ENCODE measurements at places on chromosomes 7 and 10.
A peak's percentile ranks its signal among the peaks of the same experiment; 100 is the strongest.

DNA sequence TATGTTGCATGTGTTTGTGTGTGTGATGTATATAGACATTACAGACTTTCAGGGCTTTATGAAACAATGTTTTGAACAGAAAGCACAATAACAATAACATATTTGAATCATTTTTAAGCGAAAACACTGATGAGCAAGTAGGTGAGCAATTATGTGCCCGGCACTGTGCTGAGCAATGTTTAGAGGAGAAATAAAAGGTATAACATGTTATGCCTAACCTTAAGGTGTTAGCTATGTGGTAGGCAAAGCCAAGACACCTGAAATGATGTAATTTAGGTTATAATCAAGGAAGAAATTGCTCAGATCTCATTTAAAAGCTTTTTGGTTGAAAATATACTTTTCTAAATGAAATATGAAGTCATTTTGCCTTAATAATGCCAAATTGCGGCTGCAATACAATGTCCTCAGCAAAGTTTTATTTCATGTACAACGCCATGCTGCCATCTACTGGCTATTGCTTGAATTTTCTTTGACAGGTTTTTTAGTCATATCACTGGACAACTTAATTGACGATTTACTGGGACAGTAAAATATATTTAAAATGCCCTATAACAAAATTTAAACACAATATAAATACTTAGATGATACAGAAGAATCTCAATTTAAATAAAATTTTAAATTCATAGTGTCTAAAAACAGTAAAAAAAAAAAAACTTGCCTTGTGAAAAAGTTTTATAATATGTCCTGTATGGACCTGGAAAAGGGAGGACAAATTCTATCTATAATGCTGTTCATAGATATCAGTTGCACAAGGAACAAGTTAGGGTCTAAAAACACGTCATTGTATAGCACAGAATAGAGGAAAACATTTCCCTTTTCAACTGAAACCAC is 131.1 kb upstream of the CDK1 start:
- DNase-seq, result peak; percentile 75

DNA sequence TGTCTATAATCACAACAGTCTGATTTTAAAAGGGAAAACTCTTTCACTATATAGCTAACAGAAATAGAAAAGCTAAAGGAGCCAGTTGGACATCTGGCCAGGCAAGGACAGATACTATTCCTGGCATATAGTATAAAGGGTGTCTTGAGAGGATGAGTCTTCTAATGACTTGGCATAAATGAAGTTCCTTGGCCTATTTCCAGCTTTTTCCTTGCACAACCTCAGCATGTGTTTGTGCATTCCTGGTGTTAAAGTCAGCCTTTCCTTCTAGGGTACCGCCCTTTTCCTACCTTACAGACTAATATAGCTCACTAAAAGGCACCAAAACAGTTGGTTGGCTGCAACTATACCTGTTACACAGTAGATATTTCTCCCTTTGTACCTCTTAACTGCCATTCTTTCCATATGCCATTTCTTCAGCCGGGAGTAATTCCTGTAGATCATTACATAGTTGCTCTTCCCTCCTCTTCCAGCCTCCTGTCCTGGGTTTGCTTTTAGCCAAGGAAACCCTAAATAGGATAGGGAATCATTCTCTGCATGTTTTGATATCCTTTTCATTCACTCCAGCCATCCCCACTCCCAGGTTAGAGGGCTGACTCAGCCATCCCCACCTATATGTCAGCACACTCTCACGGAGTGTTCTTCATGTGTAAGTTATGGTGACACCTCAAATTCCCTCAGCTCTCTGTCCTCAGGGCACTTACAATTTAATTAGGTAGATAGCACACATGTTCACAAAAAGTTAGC is 102.1 kb upstream of the MDFIC start:
- no peak for DNase-seq

DNA sequence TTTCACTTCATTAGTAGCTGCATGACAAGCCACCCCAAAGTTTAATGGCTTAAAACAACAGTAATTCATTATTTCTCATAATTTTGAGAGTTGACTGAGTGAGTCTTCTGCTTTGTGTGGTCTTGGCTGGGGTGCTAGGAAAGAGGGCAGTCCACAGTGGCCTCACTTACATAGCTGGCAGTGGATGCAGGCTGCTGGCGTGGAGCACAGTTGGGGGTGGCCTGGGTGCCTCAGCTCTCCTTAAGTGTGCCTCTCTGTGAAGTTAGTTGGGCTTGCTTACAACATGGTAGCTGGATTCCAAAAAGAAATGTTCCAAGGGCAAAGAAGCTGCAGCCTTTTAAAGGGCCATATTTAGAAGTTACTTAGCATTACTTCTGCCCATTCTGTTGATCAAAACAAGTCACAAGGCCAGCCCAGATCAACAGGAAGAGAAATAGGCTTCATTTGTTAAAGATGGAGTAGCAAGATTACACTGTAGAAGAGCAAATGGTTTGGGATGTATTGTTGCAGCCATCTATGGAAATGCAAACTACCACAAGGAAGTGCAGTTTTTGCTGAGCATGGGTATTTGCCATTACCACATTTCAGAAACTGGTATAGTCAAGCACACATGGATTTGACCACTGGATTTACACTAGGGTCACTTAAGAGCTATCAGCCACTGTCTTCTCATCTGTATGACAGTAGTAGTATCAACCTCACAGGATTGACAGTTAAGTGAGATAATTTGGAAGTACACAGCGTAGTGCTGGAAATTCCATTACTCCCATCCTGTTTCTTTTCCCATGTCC is 33.6 kb downstream of the ZEB1 start:
- peak; percentile 13 for DNase-seq

DNA sequence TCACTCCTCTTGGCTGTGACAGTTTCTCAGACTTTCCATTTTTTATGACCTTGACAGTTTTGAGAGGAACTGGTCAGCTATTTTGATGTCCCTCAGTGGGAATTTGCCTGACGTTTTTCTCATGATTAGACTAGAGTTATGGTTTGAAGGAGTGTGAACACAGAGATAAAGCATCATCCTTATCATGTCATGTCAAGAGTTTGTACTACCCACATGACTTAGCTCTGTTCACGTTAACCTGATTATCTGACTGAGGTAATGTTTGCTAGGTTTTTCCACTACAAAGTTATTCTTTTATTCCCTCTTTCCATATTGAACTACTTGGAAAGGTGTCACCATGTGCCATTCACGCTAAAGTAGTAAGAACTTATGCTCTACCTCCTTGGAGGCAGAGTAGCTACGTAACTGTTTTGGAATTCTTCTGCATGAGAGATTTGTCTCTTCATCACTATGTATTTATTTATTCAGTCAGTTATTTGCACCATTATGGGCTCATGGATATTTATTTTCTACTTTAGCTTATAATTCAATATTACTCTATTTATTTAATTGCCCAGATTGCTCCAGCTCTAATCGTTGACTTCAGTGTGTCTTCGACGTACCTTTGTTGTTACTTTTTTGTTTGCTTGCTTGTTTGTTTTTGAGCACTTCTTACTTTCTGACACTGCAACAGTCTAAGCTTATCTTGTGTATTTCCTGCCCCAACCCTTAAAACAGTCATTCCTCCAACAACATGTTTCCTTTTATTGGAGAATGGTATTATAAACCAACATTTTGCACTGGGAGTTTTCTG is 50.4 kb downstream of the CPED1 start:
- no peak for DNase-seq

GRCh38 chr7:46390042-46390441 is 469.0 kb upstream of the IGFBP3 start:
- no peak for DNase-seq

- DNase-seq, result no peak
These were observed 20.5 kb downstream of the NOM1 start for GRCh38 chr7:156969972-156970420.

DNA sequence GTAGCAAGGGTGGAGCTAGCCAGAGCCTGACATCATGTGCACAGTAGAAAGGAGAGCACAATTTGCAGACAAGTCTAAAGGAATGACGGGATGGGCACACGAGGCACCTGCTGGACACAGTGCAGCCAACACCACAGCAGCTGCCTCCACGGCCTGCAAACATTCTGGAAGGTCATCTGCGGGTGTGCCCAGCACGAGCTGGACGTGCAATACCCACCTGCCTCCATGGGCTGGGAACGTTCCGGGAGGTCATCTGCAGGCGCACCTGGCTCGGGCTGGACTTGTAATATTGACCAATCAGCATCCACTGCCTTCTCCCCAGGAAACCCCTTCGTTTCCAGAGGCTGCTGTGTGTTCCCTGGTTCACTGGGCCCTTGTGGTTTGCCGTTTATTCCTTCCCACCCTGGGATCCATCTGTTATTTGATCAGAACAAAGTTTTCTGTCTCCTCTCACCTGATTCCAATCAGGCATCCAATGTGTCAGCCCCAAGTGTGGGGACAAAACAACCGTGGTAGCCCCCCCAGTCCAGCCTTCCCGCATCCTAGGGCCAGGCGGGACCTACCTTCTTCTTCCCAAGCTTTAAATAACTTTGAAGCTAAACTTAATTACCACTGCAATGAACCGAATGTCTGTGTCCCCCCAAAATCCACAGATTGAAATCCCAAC is 243.4 kb upstream of the PPP2R2D start:
- DNase-seq, result no peak

DNA sequence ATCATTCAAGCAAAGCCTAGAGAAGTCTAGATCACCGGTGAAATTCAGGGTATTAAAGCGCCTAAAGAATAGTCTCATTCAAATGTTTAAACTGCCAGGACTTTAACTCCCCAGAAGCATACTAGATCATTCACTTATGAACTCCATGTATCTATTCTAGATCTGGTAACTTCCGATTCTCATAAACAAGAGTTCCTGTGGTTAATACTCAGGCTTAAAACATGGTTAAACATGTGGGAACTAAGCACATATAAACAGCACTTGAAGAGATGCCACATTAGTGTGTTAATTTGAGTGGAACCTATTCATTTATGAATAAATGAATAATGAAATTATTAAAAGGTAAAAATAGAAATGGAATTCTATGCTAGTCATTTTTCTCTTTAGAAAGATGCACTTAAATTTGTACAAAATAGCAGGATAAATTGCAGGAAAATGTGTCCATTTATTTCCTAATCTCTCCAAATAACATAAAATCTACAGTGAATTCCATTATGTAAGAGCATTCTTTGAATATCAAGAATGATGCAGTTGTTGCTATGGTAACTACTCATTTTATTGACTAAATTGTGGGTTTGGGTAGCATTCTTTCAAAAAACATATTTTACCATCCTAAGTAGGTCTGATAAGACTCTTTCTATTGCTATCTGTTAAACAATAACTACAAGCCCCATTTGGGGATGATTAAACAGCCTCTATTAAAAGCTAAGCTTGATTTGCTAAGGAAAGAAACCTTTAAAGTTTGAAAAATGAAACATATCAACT is 147.6 kb upstream of the TMEM168 start:
- no peak for DNase-seq

DNA sequence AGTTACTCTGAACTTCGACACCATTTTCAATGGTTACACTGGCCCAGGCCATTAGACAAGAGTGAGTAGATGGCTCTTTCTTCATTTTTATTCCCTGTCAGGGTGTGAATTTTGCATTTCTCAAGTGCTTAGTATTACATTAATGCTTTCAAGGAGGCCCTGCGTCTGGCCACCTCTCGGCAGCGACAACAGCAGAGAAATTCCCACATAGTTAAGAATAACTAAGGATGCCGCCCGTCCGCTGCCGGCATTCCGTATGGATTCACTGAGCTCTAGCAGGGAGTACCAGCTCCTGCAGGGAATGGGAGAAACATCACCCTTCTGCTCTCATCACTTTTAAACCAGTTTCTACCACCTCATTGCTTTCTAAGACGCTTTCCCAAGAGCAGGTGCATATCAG is 153.6 kb downstream of the TCERG1L start:
- no peak for DNase-seq

DNA sequence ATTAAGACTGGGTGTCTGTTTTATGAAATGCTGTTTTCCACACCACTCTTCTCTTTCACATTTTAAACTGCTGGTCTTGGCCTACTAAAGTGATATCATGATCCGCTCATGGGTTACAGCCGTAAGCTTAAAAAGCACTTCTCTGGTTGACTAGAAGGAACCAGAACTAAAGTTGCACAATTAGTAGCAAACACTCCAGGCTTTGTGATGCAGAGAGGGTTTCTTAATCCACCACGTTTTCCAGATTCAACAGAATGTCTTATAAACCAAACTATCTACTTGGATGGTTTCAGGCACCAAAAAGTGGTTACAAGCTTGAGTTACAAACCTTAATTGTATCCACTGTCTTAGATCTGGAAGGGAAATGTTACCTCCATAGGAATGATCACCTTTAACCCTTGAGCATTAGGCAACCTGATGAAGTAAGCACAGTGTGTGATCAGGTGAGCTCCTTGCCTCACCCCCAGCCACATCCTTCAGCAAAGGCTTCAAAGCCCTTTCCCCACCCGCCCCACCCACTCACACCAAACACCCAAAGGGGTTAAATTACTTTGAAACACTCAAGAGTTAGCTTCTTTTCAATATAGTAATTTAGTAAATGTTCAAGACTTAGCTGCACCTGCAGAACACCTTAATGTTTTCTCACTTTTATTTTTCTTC is 3.5 kb downstream of the ELMO1 start:
- no peak for DNase-seq

All from activated CD4-positive, alpha-beta T cell treated with anti-CD3 and anti-CD28 coated beads, Interleukin-2, Interleukin-6, amounts not matched to agents 100 ng/mL and 50 ng/mL, durations not matched to agents 16 hours and 8 hours (primary cell).